ENCODE measurements at places on chromosomes 3 and 15. TPM values are rescaled to one million over a fixed set of nuclear protein-coding genes. Genes with fewer than 3 reads are reported as not detected.
A peak's percentile ranks its signal among the peaks of the same experiment; 100 is the strongest.

The MYRIP gene
- total RNA-seq = 1.8 TPM

The SYNPR gene
- not detected for total RNA-seq

- DNase-seq = no peak
- no peaks in the 10 kb centered on the region for H3K4me1 ChIP-seq
- no peak overlapping the region for H3K27ac ChIP-seq
- no peaks in the 10 kb centered on the region for H3K27me3 ChIP-seq
These were observed 932.8 kb downstream of the IGSF11 start for GRCh38 chr3:118101891-118102290.

- no peak overlapping the region for H3K4me3 ChIP-seq
- H3K27me3 ChIP-seq = no peaks in the 10 kb centered on the region
- DNase-seq = no peak
- H3K36me3 ChIP-seq = no peaks in the 10 kb centered on the region
- H3K27ac ChIP-seq = no peak overlapping the region
These were observed 1.7 kb upstream of the RAB8B start for GRCh38 chr15:63187589-63188226.

DNA sequence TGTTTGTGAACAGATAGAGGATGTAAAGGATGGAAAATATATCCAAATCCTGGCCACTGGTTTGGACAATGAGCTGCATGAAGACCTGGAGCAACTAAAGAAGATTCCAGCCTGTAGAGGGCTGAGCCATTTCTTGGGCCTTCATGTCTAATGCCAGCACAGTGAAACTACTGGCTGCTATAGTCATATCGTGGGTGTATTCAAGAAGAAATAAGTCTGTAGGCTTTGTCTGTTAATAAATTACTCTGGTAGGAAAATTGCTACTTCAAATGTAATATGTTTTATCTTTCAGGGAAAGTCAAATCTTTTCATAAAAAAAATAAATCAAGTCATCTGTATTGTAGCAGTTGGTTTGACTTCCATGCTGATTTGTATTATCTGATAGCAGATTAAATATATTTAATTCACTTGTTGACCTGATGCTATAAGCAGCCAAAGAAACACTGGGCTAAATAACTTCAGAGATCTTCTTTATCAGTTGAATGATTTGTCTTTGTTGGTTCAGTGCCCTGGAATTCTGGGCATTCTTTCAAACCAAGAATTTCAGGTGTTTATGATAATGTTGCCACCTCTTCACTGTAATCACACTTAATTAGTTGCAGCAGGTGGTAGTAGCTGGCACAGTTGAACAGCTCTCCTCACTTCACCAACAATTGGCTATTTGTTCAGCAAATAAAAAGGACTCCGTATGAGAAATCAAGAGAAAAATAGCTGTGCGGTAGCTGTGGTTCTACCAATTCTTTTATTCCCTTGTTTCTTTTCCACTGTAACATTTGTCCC is 1109.5 kb downstream of the NSUN3 start:
- H3K36me3 ChIP-seq = no peaks in the 10 kb centered on the region
- no peaks in the 10 kb centered on the region for H3K4me1 ChIP-seq
- no peak for DNase-seq
- no peak overlapping the region for H3K4me3 ChIP-seq
- H3K27ac ChIP-seq = no peak overlapping the region

GRCh38 chr15:74042603-74043424 is 39.5 kb downstream of the GOLGA6A start:
- DNase-seq = no peak
- H3K4me3 ChIP-seq = no peak overlapping the region
- peaks cover 31% of the 10 kb centered on the region for H3K4me1 ChIP-seq
- peak overlapping the region; percentile 62 for H3K27ac ChIP-seq
- no peaks in the 10 kb centered on the region for H3K27me3 ChIP-seq

Data from lower lobe of right lung (tissue), 2 donors.